NCI-H1092 (cell line): ENCODE measurements at places on chromosomes 3 and 15.

GRCh38 chr3:108001457-108001856 lies 89.4 kb downstream of the CD47 start:
- no peak for DNase-seq

DNA sequence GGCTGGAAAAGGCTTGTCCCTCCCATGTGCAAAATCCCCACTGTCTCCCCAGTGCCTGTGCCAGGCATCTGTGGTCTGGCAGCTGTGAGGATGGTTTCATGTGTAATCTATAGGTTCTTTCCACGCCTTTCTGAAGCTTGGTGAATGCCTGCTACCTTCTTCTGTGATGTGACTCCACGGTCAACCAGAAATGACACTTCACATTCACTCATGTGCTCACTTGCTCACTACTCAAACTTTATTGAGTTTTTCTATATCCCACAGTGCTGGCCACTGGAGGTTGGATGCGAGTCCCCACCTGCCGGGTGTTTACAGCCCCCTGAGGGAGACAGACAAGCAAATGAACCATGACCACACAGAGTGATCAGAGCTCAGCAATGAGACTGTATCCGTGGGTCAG lies 27.9 kb upstream of the TLE3 start:
- no peak for DNase-seq

DNA sequence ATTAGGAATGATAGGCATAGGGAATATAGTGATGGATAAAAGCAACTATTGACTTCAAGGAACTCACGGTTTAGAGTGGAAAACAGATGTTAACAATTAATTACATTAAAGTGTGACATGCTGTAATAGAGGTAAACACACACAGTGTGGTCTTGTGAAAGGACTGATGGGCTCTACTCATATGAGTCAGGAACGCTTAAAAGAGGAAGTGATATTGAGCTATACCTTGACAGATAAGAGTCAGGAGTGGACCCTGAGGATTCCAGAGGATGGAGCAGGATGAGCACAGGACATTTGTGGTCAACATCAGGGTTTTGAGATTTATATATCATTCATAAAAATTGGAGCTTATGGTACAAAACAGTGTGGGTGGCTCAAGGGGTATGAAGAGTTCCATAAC lies 11.0 kb downstream of the EXOG start:
- DNase-seq = no peak

DNA sequence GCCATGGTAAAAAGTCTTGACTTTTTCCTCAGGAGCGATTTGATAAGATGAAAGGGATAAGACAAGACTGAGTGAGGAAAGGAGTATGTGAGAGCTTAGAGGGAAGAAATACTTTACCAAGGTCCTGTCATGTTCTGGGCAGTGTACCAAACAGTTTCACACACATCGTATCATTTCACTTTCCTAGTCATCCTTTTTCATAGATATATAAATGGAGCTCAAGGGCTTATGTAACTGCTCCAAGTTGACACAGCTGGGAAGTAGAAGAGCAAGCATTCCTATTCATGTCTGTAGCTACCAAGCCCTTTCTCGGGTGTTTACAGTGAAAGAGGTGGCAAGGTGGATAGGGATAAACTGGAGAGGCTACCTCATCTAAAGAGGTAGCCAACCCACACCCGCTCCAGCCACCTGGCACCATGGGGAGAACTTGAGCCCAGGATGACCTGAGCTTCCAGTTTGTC lies 57.4 kb downstream of the MRPS25 start:
- DNase-seq = peak; percentile 1

DNA sequence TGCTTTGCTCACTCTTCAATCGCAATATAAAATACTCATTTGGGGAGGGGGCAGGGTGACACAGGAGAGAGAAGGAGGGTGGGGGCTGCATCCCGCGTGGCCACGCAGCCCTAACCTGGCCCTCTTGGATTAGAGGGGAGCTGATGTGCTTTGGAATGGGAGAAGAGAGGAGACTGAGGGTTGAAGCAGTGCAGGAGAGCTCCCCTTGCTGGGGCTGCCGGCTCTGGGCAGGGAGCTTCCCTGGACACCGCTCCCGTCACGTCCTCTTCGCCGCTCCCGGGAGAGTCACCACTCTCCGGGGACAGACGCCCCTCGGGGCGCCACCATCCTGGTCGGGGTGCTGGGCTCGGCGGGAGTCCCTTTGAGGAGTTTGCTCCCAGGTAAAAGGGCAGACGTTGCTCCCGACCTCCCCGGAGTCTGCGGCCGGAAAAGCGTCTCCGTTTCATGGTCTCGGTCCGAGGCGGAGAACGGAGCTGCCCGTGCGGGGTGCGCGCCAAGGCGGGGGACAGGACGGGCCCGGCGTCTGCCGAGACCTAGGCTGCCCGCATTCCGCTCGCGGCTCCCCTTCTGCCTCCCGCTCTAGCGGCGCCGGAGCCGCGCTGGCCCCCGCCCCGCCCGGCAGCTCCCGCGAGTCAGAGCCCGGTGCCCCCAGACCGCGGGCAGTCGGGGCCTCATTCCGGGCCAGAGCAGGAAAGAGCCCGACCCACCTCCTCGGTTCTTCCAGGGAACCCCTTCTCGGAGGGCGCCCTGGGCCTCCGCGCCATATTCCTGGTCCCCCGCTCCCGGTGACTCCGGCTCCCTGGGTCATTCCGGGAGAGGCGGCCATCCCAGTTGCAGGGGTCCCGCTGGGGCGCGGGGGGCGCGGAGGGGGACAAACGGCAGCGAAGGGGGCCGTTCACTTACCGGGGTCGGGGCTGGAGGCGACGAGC lies 603 bp downstream of the SLC7A14 start:
- DNase-seq = peak; percentile 33
